ENCODE measurements at places on chromosomes 4 and X.
A peak's percentile ranks its signal among the peaks of the same experiment; 100 is the strongest.

GRCh38 chrX:111431001-111431400 lies 19.0 kb upstream of the DCX start:
- DNase-seq, result no peak

DNA sequence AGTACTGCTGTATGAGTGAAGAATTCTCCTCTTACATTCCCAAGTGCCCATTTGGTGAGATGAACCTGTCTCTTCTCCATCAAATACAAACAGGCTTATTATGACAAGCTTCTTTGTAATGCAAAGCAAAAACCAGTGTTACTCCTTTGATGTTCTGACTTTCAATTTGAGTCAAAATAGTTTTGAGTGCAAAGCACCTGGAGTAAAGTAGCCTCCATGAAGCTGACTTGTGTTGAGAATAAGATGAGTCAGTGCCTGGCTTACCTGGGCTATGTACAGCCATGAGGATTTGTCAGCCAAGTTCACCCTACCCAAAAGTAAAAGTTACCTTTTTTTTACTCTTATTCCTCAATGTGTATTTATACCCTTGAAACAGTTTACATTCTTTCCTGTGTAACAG lies 132.5 kb upstream of the FMR1 start:
- no peak for DNase-seq

DNA sequence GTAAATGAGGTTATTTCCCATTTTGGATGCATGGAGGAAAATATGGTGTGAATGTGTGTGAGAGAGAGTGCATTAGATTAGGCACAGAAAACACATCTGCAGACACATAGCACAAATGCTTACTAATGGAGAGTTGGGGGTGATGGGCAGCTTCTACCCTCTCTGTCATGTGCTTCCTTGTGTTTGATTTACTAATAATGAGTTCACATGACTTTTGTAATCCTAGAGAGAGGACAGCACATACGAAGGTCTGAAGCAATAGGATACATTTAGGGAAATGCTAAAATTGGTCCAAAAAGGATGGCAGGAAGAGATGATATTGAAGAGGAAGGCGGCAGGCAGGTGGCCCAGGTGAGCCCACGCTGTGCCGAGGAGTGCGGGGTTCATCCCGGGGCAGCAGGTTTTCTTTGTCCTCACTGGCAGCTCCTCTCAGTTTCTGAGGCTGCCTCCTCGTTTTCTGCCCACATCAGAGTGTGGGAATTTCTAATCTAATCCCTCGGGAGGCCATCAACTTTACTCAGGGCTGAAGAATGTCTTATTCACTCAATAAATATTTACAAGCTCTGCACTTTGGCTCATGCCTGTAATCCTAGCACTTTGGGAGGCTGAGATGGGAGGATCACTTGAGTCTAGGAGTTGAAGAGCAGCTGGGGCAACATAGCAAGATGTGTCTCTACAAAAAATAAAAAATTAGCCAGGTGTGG lies 15.9 kb upstream of the MAP9 start:
- no peak for DNase-seq

DNA sequence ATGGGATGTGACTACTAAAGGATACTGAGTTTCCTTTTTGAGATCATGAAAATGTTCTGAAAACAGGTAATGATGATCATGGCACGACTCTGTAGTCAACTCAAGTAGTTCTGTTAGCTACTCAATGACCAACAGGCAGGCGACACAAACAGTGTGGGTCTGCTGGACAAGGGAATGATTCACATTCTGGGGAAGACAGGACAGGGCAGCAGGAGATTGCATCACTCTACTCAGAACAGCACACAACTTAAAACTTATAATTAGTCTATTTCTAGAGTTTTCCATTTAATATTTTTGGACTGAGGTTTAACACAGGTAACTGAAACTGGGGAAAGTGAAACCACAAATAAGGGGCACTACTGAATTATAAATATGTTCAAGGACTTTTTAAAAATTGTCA lies 365.2 kb downstream of the PRDM5 start:
- no peak for DNase-seq

- DNase-seq, result no peak
Measured at GRCh38 chr4:82848706-82849105, 42.2 kb downstream of the SEC31A start.

DNA sequence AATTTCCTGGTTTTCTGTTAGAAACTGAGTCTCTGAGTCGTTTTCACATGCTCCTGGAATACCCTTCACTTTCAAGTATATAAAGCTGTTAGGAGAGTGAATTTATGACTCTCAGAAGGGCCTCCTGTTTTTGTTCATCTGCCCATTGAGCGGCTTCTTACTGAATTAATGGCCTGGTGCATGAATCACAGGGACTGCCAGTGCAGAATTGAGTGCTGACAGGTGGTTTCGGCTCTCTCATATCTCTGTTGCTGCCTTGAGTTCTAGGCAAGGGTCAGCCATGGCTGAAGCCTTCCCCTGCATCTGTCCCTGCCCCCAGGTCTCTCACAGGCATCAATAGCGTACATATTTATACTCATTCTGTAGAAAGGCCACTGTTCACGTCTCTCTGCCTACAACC lies 22.7 kb upstream of the SEPSECS start:
- DNase-seq, result no peak

DNA sequence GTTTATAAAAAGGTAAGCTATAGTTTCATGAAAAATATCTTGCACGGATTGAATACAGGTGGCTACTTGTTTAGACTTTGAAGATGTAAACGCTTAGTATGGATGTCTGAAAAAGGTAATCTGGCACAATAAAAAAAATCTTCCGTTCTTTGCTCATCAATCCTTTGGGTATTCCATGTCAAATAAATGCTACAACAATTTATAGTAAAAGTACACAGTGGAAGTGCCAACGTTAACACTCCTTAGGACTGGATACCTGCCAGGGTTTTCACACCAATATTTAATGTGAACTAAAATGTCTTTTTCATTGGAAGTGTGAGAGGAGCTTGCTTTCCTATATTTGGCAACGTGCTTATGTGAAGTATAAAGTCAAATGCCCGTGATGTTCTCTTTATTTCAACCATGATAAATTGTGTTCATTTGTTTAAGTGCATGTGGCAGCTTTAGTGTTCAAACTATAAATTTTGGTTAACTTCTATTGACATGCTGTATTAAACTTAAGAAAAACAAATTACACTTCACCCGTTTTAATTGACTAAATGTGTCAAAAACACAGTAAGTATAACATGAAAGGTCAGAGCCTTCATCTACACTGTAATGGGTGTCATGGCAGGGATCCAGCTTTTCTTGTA lies 121.7 kb upstream of the HAND2 start:
- DNase-seq, result no peak

GRCh38 chr4:6443035-6444023 lies 29.1 kb downstream of the PPP2R2C start:
- no peak for DNase-seq

- no peak for DNase-seq
Measured at GRCh38 chr4:24322995-24323394, 261.4 kb downstream of the DHX15 start.

DNA sequence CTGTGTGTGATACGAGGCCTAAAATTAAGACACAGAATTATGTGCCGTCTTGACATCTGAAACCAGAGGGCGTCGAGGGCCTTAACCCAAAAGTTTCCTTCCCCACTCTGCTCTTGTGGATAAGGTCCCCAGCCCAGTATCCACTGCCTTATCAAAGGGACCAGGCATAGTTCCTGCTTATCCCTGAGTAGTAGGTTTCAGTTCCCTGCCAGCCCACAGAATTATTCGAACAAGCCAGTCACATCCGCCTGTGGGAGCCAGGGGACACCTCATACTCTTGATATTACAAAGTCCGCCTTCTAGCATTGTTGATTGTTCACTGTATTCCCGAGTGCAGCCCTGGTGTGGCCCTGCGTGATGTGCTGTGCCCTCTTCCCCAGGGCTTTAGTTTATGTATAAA lies 5.4 kb upstream of the MMRN1 start:
- peak; percentile 3 for DNase-seq

DNA sequence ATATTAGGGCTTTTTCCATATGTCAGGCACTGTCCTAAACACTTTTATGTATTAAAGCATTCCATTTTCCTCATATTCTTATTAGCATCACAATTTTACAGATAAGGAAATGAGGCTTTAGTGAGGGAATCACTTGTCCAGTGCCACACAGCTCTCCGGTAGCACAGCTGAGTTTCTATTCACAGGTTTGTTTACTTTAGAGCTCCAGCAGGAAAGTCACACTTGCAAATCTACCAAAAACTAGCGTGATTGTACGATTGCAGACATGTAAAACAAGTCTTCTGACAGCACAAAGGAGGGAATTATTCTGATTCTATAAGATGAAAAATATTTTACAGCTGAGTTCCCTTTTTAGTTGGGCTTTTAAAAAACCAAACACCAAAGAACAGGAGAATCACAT lies 472.1 kb downstream of the TMA16 start:
- DNase-seq, result no peak

GRCh38 chr4:93918856-93919255 lies 90.3 kb downstream of the ATOH1 start:
- DNase-seq, result no peak

DNA sequence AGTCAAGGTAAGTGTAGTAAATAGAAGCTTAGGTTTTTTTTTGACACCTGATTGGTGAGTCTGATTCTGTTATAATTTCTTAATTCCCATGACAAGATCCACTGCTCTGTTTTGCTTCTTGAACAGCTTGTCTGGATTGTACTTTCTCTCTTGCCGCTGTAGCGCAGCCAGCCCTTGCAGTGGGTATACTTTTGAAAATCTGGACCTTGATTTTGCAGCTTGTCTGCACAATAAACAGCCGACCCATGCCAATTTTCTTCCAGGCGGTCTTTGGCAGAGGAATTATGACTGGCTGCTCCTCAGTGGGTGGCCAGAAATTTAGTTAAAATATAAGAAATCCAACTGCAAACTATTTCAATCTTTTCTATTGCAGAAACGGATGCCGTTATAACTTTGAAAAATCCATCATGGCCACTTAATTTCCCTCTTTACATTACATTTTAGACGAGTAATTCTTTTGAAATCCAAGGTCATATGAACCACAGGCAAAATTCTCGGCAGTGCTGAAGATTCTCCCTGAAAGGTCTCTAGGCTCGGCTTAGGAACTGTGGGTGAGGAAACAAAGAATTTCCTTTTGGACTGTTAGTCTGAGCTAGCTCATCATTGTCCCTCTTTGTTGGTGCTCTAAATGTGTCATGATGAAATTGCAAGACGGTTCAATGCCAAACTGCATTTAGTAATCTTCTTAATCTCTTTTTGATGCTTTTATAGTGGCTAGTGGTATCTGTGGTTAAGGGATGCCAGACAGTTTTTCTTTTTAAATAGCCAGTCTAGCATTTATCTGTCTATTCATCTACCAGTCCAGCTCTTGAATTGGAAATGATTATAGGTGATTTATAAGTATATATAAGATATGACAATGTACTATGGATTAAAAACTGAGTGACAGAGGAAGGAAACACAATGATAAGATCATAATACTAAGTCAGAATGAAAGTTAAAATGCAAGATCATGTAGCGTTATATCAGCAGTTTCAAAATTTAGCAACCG lies 31.5 kb upstream of the PTTG2 start:
- DNase-seq, result no peak
